ENCODE measurements at places on chromosomes 6 and 20. TPM values are rescaled to one million over a fixed set of nuclear protein-coding genes. Genes with fewer than 3 reads are reported as not detected.

DNA sequence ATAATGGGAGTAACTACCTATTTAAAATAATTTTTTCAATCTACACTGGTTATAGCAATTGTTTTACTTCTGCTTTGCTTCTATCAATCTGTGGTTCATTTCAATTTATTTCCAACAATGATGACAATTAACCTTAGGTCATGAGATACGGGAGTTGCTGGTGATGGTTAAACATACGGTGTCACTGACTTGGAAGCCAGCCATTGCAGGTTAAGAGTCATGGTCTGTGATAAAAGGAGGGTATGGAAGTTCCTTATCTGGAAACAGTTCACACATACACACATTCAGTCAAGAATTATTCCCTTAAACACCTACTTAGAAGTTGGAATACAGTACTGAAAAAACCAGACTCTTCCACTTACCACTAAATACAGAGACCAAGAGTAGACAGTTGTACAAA lies 180.0 kb downstream of the KIF16B start:
- no peak for DNase-seq

DNA sequence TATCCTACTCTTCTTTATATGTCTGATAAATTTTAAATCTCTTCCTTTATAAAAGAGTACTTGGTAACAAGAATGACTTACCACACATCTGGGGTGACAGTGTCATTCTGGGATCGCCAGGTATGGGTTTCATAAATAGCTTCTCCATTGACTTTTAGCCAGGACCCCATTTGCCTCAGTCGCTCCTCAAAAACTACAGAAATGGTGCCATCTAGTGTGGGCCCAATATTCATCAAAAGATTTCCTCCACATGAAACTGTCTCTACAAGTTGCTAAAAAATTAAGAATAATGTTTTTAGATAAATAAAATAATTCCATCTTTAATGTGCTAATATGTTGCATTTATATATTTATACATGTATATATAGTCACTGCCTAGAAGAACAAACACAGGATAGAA lies 9.7 kb downstream of the FUCA2 start:
- no peak for DNase-seq

The OGFR gene
- total RNA-seq, result 33.8 TPM

The LKAAEAR1 gene
- 0.73 TPM for total RNA-seq

GRCh38 chr6:718345-718744 lies 25.4 kb upstream of the EXOC2 start:
- DNase-seq, result no peak

DNA sequence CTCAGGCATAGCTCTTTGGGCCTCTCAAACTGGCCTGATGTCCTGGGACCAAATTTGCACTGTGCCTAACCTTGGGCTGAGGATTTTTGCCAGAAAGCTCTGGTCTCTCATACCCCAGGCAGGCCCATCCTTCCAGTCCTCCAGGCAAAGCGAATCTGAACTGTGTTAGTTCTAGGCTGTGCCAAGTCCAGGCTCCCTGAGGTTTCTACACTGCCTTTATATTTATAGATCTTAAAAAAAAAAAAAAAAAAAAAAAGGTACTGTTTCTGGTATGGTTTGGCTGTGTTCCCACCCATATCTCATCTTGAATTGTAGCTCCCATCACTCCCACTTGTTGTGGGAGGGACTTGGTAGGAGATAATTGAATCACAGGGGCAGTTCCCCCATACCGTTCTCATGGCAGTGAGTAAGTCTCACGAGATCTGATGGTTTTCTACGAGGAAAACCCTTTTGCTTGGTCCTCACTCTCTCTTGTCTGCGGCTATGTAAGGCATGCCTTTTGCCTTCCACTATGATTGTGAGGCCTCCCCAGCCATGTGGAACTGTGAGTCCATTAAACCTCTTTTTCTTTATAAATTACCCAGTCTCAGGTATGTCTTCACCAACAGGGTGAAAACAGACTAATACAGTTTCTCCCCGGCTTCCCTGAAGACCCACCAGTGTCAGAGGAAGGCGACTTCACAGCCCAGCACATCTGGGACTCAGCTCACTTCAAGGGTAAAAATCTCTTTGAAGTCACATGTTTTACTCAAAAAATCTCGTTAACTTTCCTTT lies 39.0 kb upstream of the TBXT start:
- DNase-seq, result no peak

DNA sequence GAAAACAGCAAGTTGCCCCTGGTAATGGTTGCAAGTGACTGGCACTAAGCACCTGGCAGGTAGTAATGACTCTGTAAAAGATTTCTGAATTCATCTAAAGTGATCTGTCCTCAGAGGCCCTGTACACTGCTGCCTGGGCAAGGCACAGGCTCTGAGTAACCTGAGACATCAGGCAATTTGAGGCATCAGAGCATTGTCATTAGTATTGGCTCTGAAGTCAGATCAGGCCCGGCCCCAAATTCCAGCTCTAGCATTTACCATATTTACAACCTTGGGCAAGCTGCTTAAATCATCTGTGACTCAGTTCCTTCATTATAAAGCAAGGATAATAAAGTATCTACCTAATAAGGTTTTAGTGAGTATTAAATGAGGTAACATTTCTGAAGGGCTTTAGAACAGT lies 17.3 kb upstream of the TENT5A start:
- no peak for DNase-seq

GRCh38 chr6:16592223-16592911 lies 168.9 kb downstream of the ATXN1 start:
- DNase-seq, result no peak

The CST7 gene
- total RNA-seq, result not detected

The CLPSL2 gene
- total RNA-seq, result 6.2 TPM

GRCh38 chr6:3068329-3069214 lies at the start of gene RIPK1:
TSS of gene RIPK1 (plus strand) at chr6:3068494. CDS start at chr6:3076824, 8,330 bp downstream.
- DNase-seq, result peak; percentile 86

DNA sequence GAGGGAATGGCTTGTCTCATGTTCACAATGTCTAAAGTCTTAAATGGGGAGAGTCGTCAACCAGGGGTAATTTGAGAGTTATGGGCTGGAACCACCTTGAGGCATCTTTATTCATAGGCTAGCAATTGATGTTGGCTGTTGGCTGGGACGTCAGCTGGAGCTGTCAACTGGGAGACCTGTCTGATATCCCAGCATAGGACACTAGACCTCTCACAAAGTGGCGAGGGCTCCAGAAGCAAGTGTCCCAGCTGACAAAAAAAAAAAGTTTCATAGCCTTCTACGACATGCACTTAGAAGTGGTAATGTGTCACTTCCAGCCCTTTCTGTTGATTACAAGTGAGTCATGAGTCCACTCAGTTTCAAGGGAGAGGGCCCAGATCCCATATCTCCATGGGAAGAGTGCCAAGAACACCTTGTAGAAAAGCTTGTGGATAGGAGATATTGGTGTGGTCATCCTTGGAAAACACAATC lies 278.0 kb downstream of the ESR1 start:
- no peak for DNase-seq

GRCh38 chr6:2625581-2625980 lies 125.1 kb downstream of the MYLK4 start:
- no peak for DNase-seq

The HS3ST5 gene
- total RNA-seq, result 8.6 TPM

The JARID2 gene
- 166 TPM for total RNA-seq

- DNase-seq, result no peak
Observed at GRCh38 chr20:62725596-62726268, 17.1 kb downstream of the NTSR1 start.

DNA sequence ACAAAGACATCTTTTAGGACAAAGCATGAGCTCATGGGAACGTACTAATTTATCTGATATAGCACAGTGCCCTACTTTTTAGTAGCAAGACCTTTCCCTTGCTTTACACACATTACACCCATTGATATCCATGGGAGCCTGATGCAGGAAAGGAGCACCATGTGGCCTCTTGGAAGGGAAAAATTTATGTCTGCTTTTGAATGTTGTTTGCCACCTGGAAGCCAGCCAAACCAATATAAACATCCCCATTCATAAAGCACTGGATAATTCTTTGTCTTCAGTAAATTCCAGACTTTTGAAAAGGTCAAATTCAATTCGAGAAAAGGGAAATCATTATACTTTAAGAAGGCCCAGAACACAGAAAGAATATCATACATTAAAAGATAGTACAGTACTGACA lies 152.3 kb upstream of the BEND6 start:
- DNase-seq, result no peak

DNA sequence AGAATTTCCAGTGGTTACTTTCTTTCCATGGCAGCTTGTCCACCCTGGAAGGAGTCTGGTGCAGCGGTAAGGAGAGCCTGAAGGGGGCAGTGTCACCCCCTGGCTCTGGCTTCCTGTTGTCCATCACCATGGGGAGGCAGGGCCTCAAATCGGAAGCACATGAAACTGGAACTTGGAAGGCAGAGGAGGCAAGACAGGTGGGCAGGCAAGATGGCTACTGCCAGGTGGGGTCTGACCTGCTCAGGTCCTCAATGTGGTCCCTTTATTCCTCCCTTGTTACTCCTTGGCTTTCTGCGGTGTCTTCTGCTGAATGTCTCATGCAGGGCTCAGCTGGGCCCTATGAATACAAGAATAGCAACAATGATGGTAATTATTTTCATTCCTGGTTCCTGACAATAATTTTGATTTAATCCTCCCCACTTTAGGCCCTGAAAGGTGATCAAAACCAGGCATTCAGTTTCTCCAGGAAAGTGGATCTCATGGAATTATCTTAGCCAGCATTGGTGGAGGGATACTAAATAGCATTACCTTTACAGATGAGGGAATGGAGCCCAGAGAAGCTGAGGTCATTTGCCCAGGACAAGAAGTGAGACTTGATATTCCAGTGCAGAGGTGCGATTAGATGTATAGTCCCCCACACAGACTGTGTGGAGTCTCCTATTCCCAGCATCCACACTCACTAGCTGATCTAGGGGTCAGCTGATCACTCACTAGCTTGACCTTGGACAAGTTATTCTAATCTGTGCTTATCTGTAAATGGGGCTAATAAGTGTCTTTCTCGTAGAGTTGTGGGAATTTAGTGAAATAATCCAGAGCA lies 17.6 kb upstream of the SNAI1 start:
- DNase-seq, result peak; percentile 81

The RAB44 gene
- 0.11 TPM for total RNA-seq

DNA sequence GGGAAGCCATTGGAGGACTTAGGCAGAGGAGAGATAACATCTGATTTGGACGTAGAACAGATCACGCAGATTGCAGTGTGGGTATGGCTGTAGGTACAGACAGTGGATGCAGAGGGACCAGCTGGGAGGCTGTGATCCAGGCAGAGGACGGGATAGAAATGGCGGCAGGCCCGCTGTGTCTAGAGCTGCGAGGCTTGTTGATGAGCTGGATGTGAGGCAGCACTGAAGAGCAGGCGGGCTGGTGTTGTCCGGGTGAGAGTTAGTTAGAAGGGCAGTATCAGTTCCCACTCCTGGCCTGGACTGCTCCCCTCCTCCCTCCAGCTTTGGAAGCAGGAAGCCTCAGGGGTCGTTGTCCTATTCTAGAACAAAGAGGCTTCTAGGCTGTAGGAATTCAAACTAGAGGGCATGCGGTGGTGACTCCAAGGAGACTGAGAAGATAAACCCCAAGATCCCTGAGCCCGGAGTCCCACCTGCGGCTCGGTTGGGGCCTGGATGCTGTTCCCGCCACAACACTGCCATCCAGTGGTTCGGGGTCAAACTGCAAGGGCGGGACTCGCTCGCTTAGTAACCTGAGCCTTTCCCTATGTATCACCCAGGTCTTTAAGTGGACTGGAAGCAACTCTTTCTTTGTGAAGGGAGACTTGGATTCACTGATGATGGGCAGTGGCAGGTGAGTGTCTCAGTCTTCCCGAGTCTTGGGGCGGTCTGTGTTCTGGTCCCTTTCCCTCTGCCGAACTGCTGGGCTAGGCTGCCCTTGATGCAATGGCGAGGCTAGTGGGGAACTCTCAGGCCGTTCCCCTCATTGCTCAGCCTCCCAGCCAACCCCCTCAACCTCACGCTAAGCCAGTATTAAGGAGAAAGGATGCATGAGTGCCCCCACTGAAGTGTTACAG lies 11.2 kb downstream of the TLDC2 start:
- peak; percentile 96 for DNase-seq

The OR2J3 gene
- 0.30 TPM for total RNA-seq

The ME1 gene
- total RNA-seq, result 4.1 TPM

DNA sequence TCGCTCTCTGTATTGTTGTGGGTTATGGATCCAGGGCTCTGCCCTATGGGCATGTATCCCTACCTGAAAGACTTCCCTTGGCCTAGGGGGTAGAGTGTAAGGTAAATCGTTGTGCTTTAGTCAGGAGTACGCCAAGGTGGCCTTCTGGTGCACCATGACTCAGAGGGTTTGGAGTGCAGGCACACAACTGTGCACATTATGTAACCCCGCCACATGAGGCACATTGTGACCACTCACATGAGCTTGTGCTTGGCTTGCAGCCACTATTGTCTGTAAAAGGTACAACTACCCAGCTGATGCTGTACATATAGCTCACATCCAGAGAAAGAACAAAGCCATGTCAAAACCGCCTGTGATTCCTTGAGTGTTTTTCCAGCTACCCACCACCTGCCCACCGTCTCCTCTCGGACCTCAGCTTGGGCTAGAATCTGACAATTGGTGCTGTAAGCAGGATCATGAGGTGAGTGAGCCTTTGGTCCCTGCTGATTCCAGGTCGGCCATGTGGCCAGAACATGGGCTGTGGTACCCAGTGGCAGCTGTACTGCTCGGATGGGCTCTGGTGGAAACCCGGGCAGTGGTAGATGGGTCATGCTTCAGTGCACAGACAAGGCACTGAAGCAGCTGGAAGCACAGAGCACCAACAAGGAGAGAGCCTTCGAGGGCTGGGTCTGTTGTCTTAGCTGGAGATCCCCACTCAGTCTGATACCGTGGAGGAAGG lies 33.8 kb downstream of the HDDC2 start:
- DNase-seq, result no peak

GRCh38 chr20:8161264-8162071 lies 29.4 kb downstream of the PLCB1 start:
- no peak for DNase-seq

DNA sequence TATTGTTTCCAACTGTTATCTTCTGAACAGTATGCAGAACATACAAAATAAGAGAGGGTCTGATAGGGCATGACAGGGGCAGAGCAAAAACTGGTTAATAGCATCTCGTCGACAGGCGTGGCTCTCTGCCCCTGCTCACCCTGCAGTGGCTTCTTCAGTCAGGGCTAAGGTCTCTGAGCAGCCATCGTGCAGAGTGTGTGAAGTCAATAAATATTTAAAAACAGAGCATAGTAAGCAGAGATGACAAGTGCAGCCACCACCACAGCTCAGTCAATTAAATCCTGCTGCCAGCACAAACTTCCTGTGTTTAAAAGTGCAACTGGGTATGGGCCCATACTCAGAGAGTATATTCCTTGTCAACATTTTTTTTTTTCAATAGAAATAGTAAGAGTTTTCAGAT lies 373.4 kb upstream of the AGPAT4 start:
- no peak for DNase-seq

DNA sequence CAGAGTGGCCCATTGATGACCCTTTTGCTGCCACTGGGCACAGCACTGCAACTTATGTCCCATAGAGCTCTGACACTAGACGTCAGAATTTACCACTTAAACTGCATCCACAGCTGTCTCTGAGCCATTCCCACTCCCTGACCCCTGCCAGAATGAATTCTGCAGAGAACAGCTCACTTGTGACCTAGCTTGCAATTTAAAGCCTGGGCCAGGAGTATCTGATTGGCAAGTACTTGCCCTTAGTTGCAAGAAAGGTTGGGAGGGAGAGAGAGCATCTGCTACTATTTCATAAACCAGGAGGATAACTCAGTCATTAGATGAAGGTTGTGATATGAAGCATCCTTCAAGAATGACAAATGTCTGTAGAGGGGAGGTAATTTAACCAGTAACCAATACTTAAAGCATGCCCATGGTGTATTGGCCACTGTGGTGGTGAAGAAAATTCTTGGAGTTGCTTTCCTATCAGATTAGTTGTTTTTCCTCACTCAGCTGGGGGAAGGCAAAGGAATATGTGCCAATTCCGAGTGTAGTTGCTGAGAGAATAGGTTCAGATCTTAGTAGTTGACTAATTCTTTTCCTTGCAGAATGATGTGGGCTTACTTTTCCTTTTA lies 46.5 kb downstream of the IL22RA2 start:
- DNase-seq, result no peak

Data from WTC11 (cell line).